ENCODE measurements at places on chromosomes 1 and 21. TPM values are rescaled to one million over a fixed set of nuclear protein-coding genes. Genes with fewer than 3 reads are reported as not detected.

GRCh38 chr1:76218888-76219287 lies 144.3 kb downstream of the ST6GALNAC3 start:
- no peak overlapping the region for H3K4me3 ChIP-seq
- peaks cover 8% of the 10 kb centered on the region for H3K4me1 ChIP-seq

LCE3D gene
- not detected for total RNA-seq

- no peaks in the 10 kb centered on the region for H3K4me1 ChIP-seq
- no peak for DNase-seq
- H3K27me3 ChIP-seq = peaks cover 16% of the 10 kb centered on the region
- H3K36me3 ChIP-seq = no peaks in the 10 kb centered on the region
- no peak overlapping the region for H3K27ac ChIP-seq
- no peak overlapping the region for H3K4me3 ChIP-seq
Measured at GRCh38 chr1:183244466-183244865, 58.4 kb downstream of the LAMC2 start.

DNA sequence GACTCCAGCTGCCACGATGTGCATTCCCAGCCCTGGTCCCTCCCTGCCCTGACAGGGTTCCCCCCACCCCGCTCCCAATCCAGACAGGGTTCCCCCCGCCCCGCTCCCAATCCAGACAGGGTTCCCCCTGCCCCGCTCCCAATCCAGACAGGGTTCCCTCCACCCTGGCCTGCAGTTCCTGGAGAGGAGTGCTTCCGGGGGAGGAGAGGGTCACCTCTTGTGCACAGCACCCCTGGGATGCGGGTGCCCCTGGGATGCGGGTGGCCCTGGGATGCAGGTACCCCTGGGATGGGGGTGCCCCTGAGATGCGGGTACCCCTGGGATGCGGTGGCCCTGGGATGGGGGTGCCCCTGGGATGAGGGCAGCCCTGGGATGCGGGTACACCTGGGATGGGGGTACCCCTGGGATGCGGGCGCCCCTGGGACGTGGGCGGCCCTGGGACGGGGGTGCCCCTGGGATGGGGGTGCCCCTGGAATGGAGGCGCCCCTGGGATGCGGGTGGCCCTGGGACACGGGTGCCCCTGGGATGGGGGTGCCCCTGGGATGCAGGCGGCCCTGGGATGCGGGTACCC lies 36.7 kb upstream of the SLC19A1 start:
- H3K4me1 ChIP-seq = no peaks in the 10 kb centered on the region
- H3K36me3 ChIP-seq = no peaks in the 10 kb centered on the region
- no peak overlapping the region for H3K4me3 ChIP-seq
- no peak overlapping the region for H3K27ac ChIP-seq
- DNase-seq = no peak

SOX13 gene
- total RNA-seq = 1.1 TPM

KCNJ10 gene
- 0.11 TPM for total RNA-seq

DNA sequence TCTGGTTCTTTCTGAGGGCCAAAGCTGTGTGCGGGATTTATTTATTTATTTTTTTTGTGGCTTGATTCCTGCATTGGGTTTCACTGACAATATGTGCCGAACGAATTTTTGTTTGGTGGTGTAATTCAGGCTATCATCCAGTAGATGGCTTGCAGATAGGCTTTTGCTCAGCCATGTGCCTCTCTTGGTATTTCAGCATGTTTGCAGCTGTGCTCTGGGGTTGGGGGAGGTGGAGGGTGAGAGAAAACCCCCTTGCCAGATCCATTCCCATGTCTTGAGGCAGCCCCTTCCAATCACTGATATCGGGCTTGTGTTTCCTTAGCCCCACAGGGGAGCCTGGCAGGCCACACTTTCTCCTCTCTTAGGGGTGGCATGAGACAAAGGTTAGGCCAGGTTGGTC lies 302.4 kb downstream of the PTGER3 start:
- H3K4me3 ChIP-seq = no peak overlapping the region
- H3K4me1 ChIP-seq = no peaks in the 10 kb centered on the region
- H3K27me3 ChIP-seq = no peaks in the 10 kb centered on the region
- H3K27ac ChIP-seq = no peak overlapping the region
- DNase-seq = no peak

GRCh38 chr1:203563291-203563690 lies 63.3 kb upstream of the ATP2B4 start:
- no peaks in the 10 kb centered on the region for H3K36me3 ChIP-seq
- H3K27me3 ChIP-seq = no peaks in the 10 kb centered on the region
- no peak overlapping the region for H3K27ac ChIP-seq
- no peak overlapping the region for H3K4me3 ChIP-seq
- no peak for DNase-seq
- no peaks in the 10 kb centered on the region for H3K4me1 ChIP-seq

DNA sequence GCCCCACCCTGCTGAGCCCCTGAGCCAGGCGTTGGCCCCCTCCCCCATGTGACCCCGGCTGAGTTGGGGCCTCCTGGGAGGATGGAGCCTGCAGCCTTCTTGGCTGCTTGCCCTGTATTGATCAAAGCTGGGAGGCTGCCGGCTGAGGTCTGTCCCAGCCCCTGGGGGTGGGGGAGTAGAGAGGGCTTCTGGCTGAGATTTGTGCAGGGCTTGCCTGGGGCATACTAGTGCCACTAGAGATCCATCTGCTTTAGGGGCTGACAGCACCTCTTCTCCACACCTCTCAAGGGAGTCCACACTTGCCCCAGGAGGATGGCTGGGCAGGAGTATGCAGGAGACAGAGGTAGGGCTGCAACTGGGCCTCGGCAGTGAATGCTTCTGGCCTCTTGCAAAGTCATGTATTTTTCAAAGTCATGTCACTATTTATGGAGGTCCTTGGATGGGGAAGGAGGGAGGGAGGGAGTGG lies 53.6 kb upstream of the SSBP3 start:
- no peaks in the 10 kb centered on the region for H3K36me3 ChIP-seq
- no peak overlapping the region for H3K27ac ChIP-seq
- no peak overlapping the region for H3K4me3 ChIP-seq

DNA sequence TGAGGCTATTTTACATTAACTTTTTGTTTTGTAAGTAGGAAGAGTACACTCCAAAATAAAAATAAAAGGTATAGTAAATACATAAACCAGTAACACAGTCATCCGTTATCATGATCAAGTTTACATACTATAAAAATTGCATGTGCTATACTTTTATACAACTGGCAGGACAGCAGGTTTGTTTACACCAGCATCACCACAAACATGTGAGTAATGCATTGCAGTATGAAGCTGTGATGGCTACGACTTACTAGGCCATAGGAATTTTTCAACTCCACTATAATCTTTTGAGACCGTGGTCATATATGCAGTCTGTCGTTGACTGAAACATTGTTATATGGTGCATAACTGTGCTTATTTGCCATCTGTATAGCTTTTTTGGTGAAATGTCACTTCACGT lies 106.2 kb downstream of the CENPF start:
- H3K4me1 ChIP-seq = no peaks in the 10 kb centered on the region
- DNase-seq = no peak
- no peak overlapping the region for H3K27ac ChIP-seq

DNA sequence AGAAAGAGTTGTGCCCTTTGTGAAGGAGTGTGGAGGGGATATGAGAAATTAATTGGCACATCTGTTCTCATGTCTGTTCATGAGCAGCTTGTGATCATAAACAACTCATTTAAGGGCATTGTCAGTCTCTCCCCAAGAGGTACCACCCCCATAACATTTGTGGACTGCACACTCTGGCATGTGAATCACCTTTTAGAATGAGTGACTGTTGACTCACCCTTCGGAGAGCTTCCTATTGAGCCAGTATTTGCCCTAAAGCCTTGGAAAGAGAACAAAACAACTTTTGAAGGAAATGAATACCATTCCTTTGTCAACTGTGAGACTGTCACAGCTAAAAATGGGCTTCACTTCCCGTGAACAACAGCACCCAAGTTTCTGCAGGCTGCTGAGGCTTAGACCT lies 27.5 kb upstream of the MYSM1 start:
- no peaks in the 10 kb centered on the region for H3K27me3 ChIP-seq
- no peak overlapping the region for H3K27ac ChIP-seq
- H3K4me3 ChIP-seq = no peak overlapping the region
- DNase-seq = peak; percentile 9
- no peaks in the 10 kb centered on the region for H3K36me3 ChIP-seq
- H3K4me1 ChIP-seq = peaks cover 9% of the 10 kb centered on the region

- no peak overlapping the region for H3K27ac ChIP-seq
- no peaks in the 10 kb centered on the region for H3K4me1 ChIP-seq
- DNase-seq = no peak
- peaks cover 2% of the 10 kb centered on the region for H3K27me3 ChIP-seq
Measured at GRCh38 chr1:232386721-232387510, 243.0 kb downstream of the SIPA1L2 start.

DNA sequence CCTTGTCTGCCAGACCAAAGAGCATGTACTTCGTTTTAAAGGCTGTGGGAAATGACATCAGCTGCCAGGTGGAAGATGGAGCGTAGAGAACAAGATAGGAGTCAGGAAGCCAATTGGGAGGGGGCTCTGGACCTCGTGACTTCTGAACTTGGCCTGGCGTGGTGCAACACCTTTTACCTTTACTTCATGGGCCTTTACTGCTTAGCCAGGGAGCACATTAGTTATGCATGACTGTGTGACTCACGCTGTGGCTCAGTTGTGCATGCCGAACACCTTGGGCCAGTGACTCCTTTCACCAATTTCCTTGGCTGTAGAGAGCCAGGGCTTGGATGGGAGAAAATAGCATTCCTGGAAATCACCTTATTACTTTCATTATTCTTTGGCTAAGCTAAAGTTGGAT lies 7.2 kb downstream of the XCL1 start:
- H3K4me1 ChIP-seq = no peaks in the 10 kb centered on the region
- no peak overlapping the region for H3K27ac ChIP-seq
- no peak overlapping the region for H3K4me3 ChIP-seq
- H3K36me3 ChIP-seq = no peaks in the 10 kb centered on the region
- DNase-seq = no peak

DNA sequence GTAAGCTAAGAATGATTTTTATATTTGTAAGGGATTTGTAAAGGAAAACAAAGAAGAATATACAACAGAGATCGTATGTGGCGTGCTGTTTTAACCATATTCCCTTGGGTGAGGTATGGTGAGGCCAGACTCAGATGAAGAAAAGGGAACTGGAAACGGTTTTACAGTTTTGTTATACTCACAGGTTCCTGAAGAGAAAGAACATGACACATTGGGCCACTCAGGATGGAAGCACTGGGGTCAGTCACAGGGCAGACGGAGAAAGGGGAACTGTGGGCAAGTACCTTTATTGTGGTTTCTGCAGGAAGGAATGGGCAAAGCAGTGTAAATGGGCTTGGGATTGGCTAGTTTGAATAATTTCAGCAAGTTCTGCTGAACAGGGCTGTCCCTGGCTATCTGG lies 177.4 kb downstream of the LBR start:
- H3K27ac ChIP-seq = no peak overlapping the region
- no peak for DNase-seq
- no peaks in the 10 kb centered on the region for H3K4me1 ChIP-seq
- peaks cover 10% of the 10 kb centered on the region for H3K27me3 ChIP-seq
- no peak overlapping the region for H3K4me3 ChIP-seq

DNA sequence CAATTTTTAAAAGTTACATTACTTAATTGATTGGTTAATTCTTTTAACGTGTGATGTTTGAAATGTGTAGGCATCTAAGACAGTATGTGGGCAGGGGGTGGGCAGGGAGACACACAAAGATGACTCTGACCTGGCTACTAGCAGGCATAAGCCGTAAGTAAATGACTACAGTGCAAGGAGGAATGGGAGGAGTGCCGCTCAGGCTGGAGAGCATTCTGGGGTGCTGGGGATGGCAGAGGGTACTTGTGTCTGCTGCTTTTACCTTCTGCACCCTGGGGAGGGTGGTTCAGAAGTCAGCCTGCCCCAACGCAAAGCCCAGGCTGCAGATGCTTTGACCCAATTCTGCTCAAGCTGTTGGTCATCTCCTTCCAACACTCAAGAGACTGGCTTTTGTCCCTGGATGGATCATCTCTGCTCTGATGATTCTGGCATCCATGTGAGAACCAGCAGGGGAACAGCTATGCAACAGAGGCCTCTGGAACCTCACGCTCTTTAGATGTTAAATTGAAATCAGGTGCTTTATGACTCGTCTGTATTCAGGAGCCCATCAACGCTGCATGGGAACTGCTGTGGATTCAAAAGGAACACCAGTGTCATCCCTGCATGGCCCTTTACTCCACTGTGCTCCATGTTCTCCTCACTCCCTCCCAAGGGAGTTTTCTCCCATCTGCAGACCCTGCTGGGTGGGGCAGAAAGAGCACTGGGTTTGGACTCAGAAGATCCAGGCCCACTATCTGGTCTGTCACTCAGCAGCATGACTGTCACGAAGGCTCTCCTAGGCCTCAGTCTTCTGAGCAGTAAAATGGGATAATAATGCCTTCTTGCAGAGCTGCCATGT lies 78.8 kb downstream of the FAM78B start:
- H3K36me3 ChIP-seq = no peaks in the 10 kb centered on the region
- H3K27me3 ChIP-seq = no peaks in the 10 kb centered on the region
- no peak overlapping the region for H3K27ac ChIP-seq

LHX8 gene
- total RNA-seq = not detected

GRCh38 chr21:21183092-21183491 lies 184.9 kb downstream of the NCAM2 start:
- no peaks in the 10 kb centered on the region for H3K36me3 ChIP-seq
- H3K4me3 ChIP-seq = no peak overlapping the region
- no peaks in the 10 kb centered on the region for H3K4me1 ChIP-seq
- H3K27me3 ChIP-seq = no peaks in the 10 kb centered on the region

DNA sequence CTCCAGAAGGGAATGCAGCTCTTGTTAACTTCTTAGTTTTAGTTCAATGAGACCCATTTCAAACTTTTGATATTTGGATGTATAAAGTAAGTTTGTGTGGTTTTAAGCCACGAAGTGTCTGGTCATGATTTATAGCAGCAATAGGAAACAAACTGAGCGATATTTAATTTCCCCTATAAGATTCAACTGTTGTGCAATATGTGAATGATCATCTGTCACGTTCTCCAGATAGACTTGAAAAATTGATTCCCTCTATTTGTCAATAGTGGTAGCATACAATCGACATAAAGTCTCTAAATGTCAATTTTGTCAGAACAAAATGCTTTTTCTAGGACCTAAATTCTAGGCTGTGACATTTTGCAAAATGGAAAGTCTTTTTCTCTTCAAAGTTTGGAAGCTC lies 240.1 kb downstream of the KCTD3 start:
- H3K36me3 ChIP-seq = no peaks in the 10 kb centered on the region
- H3K4me3 ChIP-seq = no peak overlapping the region
- no peak overlapping the region for H3K27ac ChIP-seq
- no peaks in the 10 kb centered on the region for H3K27me3 ChIP-seq
- H3K4me1 ChIP-seq = no peaks in the 10 kb centered on the region
- DNase-seq = no peak

PGLYRP4 gene
- total RNA-seq = not detected

- no peaks in the 10 kb centered on the region for H3K36me3 ChIP-seq
- H3K27ac ChIP-seq = no peak overlapping the region
- H3K27me3 ChIP-seq = no peaks in the 10 kb centered on the region
Measured at GRCh38 chr1:84374991-84375696, 23.1 kb upstream of the DNASE2B start.

DNA sequence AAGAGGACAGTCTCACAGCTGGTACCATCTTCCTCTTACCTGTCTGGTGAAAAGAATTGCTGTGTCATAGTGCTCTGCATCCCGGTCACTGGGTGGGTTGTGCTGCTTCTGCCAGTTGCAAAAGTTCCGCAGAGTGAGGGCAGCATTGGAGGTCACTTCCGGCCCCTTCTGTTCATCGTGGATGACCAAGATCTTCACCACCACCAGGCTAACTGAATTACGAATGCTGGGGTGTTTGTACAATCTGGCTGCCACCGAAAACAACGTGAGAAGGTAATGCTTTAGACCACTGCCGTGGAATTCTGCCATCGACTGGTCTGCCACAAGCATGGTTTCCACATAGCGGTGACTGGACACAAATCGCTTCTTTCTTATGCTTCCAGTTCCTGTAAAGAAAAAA lies 2.9 kb downstream of the ADAMTS1 start:
- H3K4me1 ChIP-seq = peaks cover 26% of the 10 kb centered on the region
- H3K27me3 ChIP-seq = peaks cover 65% of the 10 kb centered on the region
- H3K27ac ChIP-seq = no peak overlapping the region
- no peak for DNase-seq
- no peaks in the 10 kb centered on the region for H3K36me3 ChIP-seq
- no peak overlapping the region for H3K4me3 ChIP-seq

Measured in activated CD4-positive, alpha-beta T cell treated with anti-CD3 and anti-CD28 coated beads for 36 hours (primary cell).